ENCODE measurements at places on chromosomes 11 and 22.

GRCh38 chr11:132658696-132659095 is 873.6 kb downstream of the OPCML start:
- no peak for DNase-seq

- no peak for DNase-seq
Measured at GRCh38 chr22:29317827-29318454, 2.4 kb upstream of the RASL10A start.

- no peak for DNase-seq
Measured at GRCh38 chr11:130024361-130024760, 21.7 kb upstream of the PRDM10 start.

GRCh38 chr11:34599406-34599945 is 21.4 kb upstream of the EHF start:
- no peak for DNase-seq

DNA sequence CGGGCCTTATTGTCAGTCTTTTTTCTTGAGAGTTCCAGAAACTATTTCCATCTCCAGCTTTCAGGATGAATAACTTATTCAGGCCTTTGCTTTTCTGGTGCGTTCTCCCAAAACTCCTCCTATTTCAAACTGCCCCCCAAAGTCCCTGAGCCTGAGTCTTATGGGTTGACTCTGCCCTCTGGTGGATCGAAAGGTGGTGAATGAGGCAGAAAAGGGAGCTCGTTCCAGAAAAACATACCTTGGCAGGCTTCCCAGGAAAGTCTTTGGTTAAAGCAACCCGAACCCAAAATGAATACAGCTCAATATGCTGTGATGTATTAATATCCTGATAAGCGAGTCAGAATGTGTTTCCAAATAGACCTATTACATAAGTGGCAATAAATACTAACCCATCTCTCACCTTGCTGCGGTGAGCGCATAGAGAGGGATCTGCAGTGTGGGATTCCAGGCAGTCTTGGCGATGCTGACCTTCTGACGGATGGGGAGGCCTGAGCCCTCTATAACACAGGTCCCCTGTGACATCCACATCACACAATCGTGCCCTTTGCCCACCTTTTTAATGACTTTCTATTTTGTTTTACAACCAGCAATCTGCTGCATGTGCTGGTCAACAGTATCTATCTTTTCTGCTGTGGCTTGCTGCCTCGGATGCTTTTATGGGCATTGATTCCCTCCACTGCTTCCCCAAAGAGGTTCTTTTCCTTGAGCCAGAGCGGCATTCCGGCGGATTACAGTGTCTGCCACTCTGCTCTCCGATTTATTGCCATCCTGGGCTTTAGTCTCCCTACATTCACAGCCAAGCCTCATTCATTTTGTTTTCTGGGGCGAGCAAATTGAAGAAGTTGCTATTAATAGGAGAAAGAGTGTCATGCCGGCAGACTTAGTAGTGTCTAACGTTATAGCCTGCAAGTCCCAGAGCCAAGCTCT is 756.8 kb downstream of the NTM start:
- peak; percentile 94 for DNase-seq

DNA sequence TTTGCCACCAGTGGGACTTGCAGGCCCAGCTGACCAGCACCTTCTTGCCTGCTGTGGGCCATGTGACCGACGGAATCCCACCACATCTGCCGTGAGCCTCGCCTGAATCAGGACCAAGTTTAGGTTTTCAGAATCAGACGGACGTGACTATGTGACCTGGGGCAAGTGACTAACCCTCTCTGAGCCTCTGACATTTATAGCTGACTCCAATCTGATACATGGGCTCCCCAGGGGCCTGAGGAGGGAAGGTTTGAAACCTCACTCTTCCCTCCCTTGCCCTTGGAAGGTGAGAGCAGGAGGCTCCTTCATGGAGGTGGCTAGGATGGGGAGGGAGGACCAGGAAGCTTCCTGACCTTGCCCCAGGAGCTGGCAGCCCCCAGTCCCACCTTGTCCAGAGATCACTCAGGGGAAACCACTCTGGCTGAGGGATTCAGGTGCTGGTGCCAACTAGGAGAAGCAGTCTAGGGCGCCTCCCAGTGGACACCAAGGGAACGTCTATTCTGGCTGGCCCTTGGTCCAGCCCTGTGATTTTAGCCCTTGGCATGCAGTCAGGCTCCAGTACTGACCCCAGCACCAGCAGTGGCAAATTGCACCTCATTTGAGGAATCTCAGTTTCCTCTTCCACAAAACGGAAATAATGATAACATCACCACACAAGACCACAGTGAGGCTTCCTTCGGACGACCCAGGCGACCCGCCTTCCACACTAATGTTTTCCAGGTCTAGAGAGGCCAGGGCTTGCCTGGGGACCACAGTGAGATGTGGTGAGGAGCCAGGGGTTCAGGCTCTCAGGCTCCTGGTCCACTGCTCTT is 47.2 kb upstream of the SYT7 start:
- DNase-seq, result peak; percentile 56

GRCh38 chr11:69057801-69058200 is 9.1 kb downstream of the TPCN2 start:
- no peak for DNase-seq

DNA sequence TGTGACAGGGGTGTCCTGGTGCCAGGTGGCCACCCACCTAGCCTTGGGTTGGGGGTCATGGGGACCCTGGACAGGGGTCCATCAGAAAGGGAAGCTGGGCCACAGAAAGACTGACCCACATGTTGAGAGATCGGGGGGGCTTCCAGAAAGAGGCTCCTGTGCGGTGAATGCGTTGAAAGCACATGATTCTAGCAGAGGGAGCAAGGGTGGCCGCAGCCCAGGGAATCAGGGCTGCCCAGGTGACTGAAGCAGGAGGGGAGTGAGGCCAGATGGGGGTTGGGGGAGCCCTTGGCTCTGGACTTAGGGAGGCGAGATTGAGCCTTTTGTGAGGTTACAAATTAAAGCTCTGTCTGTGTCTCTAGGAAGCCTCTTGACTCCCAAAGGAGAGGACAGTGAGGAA is 80.7 kb downstream of the MORC2 start:
- DNase-seq, result no peak

GRCh38 chr11:108125096-108125495 is 3.7 kb downstream of the ACAT1 start:
- DNase-seq, result no peak

Measured in NCI-H1092 treated with DMSO at 0.1 percent for 48 hours (cell line).